Activated T-cell treated with anti-CD3 and anti-CD28 coated beads, Interleukin-2, amount 50 U/mL, for 48 hours (primary cell): ENCODE measurements at places on chromosomes 11 and 22.

DNA sequence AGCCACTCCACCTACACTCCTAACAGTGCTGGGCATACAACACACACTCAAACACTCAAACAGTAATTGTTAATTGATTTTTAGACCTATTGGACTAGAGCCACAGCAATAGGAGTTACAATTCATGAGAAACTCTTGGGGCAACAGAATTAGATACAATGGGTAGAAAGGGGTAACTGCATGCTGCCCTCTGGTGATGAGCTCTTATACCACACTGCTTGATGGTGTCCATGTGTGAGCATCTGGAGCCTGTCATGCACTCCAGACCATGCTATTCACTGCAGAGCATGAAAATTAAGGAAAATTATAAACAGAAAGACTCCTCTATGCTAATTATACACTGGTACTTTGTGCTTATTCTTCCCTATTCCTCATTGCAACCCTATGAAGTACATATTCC is 975.5 kb upstream of the CCDC90B start:
- no peak for DNase-seq

- DNase-seq, result peak; percentile 65
These were observed 2.2 kb downstream of the PHLDB1 start for GRCh38 chr11:118609380-118610224.

DNA sequence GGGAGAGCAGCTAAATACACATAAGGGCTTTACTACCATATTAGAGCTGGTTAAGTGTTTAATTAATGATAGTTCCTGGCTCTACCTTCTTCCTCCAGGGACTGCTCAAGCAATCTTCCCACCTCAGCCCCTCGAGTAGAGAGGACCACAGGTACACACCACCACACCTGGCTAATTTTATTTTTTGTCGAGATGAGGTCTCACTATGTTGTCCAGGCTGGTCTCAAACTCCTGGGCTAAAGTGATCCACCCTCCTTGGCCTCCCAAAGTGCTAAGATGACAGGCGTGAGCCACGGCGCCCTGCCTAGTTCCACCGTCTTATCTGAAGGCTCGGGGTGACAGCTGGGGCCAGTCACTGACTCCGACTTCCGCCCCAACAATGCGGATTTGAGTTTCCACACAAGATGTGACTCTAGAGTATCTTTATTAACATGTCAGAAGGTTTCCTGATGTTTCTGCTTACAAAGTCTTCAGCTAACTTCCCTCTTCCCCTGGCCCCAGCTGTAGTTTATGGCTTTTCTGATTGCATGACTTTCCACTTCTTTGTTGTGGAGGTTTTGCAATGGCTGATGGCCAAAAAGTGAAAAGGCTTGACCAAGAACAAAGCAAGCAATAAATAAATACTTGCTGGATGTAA is 16.8 kb downstream of the TPST2 start:
- DNase-seq, result no peak

DNA sequence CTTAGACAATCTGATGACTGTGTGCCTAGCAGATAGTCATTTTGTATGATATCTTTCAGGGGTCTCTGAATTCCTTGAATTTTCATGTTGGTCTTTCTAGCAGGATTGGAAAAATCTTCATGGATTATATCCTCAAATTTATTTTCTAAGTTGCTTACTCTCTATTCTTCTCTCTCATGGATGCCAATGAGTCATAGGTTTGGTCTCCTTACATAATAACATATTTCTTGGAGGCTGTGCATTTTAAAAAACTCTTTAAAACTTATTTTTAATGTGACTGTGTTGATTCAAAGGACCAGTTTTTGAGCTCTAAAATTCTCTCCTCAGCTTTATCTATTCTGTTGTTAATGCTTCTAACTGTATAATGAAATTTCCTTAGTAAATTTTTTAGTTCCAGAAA is 198.7 kb downstream of the AASDHPPT start:
- DNase-seq, result no peak

DNA sequence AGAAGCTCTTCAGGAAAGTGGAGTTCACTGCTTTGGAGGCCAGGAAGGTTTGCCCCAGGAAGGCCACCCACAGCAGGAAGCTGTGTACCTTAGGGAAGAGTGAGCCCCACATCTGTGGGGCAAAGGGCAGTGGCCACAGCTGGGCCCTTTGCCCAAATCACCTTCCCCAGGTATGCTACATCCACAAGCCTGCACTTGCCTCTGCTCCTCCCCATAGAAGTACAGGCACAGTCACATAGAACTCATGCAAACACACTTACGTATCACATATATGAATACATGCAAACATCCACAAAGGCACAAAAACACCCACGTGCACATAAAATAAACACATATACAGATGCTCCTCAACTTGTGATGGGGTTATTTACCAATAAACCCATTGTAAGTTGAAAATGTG is 2.1 kb downstream of the TRIM29 start:
- DNase-seq, result no peak

DNA sequence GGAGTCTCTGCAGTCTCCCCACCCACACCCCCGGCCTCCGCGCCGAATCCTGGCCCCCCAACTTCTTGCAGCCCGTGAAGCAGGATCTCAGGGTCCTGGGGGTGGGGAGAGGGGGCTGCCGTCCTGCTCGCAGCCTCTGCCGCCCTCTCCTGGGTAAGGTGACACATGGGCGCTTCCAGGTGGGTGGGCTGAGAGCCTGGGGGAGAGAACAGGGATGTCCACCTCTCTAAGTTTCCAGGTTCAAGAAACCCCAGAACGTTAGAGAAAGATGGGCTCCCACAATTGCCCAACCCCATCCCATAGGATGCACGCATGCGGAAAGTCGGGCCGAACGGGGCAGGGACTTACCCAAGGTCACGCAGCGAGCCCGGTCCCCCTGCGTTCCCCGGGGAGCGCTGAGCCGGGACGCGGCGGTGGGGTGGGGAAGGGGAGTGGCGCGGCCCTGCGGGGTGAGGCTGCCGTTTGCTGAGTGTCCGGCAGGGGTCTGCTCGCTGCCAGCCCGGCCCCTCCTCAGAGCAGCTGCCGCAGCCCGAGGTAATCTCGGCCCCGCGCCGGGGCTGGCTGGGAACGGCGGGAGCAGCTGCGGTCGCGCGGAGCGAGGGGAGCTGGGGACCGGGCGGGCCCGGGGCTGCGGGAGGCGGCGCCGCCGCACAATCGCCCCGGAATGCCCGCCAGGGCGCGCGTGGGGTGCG is 705 bp upstream of the CAPN1 start:
- DNase-seq, result peak; percentile 81

- DNase-seq, result no peak
These were observed 1240.7 kb downstream of the FAM181B start for GRCh38 chr11:81492923-81493445.

- no peak for DNase-seq
These were observed 34.5 kb downstream of the NUMA1 start for GRCh38 chr11:72045849-72046248.

DNA sequence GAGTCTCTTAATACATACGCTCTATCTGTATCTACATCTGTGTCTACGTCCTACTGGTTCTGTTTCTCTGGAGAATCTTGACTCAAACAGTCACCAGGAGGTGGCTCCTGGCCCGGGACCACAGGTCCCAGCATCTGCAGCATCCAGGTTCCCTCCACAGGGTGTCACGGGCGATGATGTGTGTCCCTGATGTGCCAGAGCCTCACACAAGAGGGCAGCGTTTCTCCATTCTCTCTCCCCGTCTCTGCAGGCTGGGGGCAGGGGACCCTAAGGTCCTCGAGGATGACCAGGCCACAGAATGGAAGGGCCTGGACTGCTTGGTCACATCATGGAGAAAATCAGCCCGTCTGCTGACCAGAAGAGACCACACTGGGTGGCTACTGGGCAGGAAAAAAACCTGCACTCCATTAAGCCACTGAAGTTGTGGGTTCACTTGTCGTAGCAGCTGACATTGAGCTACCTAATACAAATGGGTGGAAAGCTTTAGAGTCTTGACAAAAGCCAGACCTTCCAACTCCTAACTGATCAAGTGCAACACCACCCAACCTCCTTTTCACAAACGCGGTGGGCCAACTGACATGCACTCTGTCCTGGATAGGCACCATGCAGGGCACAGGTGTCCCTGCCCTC is 392.5 kb downstream of the CTTN start:
- no peak for DNase-seq

- no peak for DNase-seq
These were observed at the start of gene DKK3 for GRCh38 chr11:12007769-12008737. DKK3 (minus strand) TSS chr11:12008626; CDS start chr11:12008582, 44 bp downstream.

DNA sequence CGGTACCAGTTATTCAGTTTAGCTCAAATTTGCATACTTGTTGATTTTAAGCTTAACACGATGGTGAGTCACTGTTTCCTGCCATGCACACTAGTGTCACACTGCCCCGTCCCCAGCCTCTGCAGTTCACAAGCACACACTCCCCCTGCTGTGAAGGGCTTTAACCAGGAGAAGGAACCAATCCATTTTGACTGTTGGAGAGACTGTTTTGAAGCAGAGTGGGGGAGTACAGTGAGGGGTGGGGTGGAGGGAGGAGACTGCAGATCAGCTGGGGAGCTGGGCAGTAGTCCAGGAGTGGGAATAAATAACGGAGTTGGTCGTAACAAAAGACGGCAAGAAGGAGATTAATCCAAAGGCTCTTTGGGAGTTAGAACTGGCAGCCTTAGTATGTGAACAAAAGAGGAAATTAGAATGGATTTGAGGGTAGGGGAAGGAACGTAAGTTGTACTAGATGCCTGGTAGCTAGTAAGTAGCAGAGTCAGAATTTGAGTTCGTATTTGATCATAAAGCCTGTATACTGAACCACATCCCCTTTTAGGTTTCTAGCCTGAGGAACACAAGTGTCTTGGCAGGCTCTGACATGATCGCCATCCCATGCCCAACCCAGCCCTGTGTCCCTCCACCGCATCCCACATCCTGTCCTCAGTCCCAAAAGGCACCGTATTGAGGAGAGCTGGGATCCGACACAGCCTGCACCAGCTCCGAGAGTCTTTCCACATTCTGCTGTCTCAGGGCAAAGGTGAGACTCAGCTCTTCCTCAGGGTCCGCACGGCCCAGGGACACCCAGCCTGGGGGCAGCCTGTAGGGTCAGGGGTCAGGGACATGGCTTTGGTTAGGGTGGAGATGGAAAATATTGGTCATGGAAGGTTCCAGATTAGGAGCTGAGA is 862 bp downstream of the TPP1 start:
- peak; percentile 59 for DNase-seq

DNA sequence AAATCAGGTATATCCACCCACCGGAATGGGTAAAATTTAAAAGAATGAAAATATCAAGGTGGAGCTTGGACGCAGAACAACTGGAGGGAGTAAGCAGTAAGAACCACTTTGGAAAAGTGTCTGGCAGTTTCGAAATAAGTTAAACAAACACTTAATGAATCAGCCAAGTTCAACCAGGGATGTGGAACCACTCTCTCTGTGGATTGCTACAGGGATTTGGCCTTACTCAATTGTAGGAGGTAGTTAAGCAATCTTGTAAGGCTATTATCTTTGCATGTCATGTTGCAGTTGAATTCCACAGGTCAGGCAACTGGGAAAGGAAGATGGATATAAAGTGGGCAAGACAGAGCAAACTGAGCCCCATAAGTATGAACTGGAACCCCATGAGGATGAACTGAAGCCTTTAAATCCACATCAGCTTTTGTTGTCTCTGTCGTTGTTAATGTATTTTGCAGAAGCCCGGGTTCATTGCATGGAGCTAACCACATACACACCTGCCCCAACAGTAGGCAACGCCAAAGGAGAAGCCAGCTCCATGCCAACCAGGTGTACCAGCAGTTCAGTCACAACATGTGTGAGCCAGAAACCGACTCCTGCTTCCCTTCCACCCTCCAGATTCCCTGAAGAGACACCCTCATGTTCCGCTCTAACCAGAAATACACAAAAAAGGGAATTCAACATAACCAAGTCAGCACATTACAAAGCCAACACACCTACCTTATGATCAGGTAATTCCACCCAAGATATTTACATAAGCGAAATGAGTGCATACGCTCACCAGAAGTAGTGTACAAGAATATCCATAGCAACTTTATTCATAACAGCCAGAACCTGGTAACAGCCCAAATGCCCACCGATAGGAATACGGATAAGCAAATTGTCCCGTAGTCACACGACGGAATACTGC is 8.0 kb upstream of the SLC43A3 start:
- no peak for DNase-seq

DNA sequence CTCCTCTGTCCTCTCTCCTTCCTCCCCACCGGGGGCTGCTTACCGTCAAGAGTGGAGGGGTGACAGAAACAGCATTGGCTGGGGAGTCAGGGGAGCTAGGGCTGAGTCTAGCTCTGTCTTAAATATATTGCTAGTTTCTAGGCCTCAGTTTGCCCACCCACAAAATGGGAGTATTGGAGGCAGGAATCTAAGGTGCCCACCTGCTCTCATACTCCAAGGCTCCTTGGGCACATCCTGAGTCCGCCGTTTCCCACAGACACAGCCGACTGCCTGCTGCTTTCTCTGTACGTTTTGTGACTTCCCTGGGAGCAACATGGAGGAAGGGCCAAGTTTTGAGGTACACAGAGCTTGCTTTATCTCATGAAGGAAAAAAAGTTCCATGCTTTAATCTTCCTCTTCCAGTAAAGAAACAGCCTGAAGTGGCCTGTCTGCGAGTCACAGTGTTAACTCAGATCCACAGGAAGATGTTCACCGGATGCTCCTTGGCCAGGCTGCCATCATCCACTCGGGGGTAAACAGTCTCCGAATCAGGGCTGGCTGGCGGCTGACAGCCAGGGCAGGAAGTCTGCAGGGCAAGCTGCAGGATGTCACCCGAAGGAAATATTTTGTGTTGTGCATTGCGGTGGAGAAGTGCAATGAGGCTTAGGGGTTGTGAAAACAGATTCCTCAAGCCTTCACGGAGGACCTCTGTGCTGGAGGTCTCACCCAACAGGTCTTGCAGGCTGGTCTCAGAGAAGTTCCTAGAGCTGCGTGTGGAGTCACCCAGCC is 11.0 kb upstream of the CERK start:
- peak; percentile 60 for DNase-seq

- DNase-seq, result no peak
These were observed 33.5 kb downstream of the PDE3B start for GRCh38 chr11:14677146-14677545.

DNA sequence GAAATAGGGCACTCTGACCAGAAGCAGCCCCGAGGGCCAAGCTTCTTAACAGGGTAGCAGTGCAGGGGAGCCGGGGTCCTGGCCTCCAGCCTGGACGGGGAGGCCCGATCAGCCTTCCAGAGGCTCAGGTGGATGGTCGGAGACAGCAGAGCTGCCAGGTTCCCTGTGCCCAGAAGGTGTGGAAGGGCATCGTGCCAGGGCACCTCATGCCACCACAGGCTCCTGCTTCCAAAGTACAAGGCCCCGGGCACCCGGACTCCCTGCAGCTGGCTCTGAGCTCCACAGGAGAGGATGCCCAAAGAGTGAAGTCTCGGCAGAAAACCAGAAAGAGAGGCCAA is 14.3 kb downstream of the EHD1 start:
- no peak for DNase-seq

DNA sequence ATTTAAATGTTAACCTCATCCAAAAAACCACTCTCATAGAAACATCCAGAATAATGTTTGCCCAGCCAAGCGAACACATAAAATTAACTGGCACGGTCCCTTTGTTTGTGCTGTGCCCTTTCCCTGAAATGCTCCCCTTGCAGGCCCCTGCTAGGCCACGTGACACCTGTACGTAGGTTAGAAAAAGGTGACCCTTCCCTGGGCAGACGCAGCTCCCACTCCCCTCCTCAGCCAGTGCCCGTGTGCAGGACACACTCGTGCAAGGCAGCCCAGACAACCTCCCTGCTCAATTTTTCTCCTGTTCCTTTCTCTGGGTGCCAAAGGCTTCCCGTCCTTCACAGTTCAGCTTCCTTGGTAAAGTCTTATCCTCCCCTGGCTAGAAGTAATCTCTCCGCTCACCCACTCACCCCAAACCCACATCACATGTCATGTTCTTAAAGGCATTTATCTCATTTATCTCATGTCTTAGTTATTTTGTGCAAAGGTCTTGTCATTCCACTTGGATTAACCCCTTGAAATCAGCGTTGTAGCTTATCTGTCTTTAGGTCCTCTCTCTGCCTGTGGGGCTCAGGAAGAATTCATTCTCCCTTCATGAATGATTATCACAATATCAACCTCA is 20.7 kb downstream of the FAM83F start:
- no peak for DNase-seq
